ENCODE measurements at places on chromosomes 13 and 19.

DNA sequence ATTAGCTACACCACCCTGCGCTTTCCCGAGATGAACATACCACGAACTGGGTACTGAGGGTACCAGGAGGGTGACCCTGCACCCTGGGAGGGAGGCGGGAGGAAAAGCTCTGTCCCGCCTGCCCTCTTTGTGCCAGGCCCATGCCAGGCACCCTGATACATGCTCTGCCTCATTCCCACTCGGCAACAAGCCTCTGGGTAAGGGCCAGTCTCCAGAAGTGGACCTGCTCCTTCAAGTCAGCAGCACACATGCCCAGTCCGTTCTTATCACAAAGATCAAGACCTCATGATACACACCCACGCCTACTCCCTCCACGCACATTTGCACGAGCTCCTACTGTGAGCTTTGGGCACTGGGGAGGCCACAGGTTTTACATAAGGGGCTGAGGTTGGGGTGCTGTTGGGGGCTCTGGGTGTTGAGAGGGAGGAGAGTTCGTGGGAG lies 2.0 kb upstream of the FFAR1 start:
- no peak for DNase-seq

GRCh38 chr19:4449022-4449638 lies 8.5 kb downstream of the UBXN6 start:
- DNase-seq: no peak

- no peak for DNase-seq
These were observed 294.8 kb downstream of the TSHZ3 start for GRCh38 chr19:31054430-31054829.

DNA sequence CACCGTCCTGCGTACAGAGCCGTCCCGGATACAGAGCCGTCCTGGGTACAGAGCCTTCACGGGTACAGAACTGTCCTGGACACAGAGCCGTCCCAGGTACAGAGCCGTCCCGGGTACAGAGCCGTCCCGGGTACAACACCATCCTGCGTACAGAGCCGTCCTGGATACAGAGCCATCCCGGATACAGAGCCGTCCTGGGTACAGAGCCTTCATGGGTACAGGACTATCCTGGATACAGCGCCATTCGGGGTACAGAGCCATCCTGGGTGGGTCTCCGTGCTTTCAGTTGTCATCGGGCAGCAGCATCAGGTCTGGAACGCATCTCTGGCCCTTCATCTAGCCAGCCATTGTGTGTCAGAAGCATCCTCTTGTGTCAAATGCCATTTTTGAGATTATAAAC lies 222.3 kb upstream of the SOX1 start:
- no peak for DNase-seq

GRCh38 chr13:91311491-91311890 lies 36.0 kb upstream of the MIR17HG start:
- no peak for DNase-seq

DNA sequence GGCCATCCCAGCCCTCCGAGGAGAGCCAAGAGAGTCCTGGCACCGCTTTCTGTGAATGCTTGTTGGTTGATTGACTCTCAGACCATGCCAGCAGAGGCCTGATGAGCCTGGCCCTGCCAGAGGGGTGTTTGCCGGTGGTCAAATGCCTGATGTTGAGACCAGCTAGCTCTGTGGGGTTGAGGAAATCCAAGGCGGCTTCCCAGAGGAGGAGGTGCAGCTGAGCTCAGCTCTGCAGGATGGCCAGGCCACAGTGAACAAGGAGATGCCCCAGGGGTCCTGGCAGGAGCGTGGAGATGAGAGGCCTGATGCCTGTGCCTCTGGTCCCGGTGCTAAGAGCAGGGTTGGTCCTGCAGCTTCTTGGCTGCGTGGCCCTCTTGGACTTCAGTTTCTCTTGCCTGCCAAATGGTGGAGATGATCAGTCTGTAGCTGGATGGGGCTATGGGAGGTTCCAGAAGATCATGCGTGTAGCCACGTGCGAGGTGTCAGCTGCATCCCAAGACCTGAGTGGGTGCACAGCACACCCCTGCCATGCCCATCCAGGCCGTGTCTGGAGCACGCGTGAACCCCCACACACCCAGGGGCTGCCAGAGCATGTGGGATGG lies 16.8 kb downstream of the NFIC start:
- DNase-seq: no peak

GRCh38 chr13:114103801-114104654 lies 28.4 kb downstream of the RASA3 start:
- DNase-seq: no peak

GRCh38 chr13:25067064-25067463 lies 28.9 kb upstream of the PABPC3 start:
- no peak for DNase-seq

DNA sequence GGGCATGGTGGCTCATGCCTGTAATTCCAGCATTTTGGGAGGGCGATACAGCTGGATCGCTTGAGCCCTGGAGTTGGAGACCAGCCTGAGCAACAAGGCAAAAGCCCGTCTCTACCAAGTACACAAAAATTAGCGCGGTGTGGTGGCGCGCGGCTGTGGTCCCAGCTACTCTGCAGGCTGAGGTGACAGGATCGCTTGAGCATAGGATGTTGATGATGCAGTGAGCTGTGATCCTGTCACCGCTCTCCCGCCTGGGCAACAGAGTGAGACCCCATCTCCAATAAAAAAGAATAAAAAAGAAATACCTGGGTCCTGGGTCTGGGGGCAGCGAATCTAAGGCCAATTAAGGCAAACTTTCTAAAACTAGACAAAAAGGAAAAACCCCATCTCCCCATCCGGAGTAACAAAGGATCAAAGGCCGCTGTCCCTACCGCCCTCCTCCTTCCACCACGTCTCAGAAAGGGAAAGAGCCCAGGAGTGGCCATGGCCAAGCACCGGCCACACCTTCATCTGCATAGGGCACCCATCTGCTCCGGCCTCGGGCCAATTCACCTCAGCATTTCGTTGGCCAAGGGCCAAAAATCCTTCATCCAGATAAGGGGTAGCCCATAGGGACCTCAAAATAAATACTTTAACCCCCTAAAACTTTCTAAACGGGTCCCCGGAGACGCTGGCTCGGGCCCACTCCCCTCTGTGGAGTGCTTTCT lies 851 bp downstream of the ZNF320 start:
- no peak for DNase-seq

- DNase-seq: no peak
These were observed 94.2 kb downstream of the ZDHHC20 start for GRCh38 chr13:21364916-21365315.

- no peak for DNase-seq
These were observed 170.2 kb downstream of the DCLK1 start for GRCh38 chr13:35961002-35961401.

DNA sequence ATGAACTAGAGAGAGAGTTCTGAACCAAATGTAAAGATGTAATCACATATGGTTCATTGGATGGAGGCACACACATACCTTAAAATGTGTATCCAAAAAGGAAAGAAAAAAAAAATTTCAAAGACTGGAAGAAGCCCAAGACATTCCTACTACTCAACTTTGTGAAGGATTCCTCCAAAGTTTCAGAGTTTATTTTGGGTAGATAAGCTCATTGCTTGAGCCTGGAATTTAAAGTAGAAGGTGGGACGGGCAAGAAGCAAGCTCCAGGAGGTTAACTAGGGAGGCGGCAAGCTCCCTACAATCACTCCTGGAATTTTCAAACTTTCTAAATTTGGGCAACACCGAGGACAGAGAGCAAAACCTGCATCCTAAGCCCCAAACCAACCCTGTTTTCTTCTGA lies 1.9 kb downstream of the TSHZ3 start:
- no peak for DNase-seq

- no peak for DNase-seq
These were observed 14.9 kb downstream of the C13orf42 start for GRCh38 chr13:51096131-51096530.

DNA sequence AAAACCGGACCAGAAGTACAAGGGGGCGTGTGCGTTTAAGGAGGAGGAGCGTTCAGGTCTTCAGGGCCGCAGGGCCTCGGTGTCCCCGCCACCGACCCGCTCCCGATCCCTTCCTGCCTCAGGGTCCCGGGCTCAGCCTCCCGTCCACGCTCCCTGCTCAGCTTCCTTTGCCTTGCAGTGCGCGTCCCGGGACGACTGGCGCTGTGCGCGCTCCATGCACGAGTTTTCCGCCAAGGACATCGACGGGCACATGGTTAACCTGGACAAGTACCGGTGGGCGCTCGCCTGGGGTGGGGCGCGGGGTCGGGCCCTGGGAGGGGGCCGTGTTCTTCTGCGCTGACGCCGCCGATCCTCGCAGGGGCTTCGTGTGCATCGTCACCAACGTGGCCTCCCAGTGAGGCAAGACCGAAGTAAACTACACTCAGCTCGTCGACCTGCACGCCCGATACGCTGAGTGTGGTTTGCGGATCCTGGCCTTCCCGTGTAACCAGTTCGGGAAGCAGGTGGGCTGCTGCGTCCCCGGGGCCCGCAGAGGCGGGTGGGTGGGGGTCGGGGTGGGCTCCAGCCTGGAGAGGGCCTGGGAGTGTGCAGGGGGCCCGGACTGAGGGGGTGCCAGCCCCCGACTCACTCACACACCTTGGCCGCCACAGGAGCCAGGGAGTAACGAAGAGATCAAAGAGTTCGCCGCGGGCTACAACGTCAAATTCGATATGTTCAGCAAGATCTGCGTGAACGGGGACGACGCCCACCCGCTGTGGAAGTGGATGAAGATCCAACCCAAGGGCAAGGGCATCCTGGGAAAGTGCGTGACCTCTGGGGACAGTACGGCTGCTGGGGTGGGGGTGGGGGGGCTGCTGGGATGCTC lies 1.4 kb downstream of the GPX4 start:
- DNase-seq: no peak

- DNase-seq: no peak
These were observed 1.8 kb downstream of the ZFR2 start for GRCh38 chr19:3866910-3867638.

DNA sequence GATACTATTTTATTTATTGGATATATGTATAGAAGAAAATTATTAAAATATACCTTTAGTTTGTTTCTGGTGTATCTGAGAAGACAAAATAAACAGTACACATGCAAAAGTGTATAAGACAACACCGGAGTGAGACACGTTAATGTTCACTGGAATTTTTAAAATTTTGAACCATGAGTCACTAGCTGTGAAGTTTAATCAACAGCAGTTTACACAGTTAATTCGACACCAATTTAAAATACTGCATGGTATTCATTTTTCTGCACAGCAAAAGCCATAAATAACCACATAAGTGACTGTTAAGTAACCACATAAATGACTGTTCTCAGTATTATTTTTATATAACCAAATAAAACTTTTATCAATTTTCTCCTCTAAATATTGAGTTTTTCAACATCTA lies 418.7 kb upstream of the NBEA start:
- DNase-seq: no peak

DNA sequence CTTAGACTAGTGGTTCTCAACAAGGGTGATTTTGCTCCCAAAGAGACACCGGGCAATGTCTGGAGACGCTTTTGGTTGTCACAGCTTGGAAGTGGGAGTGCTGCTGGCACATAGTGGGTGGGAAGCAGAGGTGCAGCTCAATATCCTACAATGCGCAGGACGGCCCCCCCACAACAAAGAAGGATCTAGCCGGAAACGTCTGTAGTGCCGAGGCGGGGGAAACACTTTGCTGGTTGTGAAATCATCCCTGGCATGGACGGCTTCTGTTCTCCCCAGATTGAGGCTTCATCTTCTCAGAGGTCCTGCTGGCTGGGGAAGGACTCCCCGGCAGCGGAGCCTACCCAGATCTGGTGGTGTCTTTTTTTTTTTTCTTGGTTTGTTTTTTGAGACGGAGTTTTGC lies 13.4 kb upstream of the SYT5 start:
- DNase-seq: no peak

DNA sequence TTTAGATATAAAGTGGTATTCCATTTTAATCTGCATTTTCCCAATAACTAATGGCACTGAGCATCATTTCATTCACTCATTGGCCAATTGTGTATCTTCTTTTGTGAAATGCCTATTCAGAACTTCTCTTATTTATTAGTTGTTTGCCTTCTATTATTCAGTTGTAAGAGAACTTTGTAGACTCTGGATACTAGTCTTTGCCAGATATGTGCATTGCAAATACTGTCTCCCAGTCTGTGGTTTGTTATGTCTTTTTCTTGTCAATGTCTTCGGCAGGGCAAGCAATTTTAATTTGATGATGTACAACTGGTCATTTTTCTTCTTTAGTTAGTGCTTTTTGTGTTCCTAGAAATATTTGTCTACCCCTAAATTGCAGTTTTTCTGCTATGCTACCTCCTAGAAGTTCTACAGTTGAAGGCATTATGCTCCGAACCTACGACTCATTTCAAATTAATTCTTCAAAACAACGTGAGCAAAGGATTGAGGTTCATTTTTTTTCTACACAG lies 115.9 kb downstream of the TSHZ3 start:
- DNase-seq: no peak

- DNase-seq: no peak
These were observed 395.0 kb downstream of the PCDH9 start for GRCh38 chr13:66835040-66835628.

DNA sequence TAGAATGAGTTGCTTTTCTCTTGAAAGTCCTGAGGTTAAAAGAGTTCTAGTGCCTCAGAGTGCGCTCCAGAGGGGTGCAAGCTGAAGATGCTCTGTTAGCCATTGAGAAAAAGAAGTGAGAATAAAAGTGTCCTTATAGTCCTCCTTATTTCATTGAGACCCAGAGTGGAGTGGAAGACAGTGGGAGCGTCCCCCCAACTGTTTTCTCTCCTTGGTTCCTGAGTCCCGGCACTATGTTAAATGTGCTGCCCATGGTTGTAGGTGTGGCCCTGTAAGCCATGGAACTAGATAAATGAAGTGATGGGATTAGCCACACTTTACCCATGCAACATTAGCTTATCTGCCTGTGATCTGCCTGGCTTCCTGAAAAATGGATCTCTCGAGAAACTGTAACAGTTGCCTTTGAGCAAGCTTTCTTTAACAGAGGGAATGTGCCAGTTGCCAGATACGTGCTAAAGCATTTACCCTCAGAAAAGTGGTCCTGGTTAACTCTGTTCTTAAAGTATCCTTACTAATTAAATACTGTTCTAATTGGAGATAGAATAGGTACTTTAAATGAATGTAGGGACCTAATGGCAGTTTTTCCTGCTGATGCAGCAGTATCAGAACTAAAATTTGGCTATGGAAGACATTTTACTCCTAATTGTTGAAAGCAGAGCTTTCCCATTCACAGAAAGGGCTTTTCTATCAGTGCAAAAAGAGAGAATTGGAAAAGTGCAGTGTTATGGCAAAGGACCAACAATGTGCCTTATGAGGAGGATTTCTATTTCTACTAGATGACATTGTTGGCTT lies 21.4 kb upstream of the PSG9 start:
- no peak for DNase-seq

- no peak for DNase-seq
These were observed 25.0 kb downstream of the ERCC5 start for GRCh38 chr13:102870677-102871415.

DNA sequence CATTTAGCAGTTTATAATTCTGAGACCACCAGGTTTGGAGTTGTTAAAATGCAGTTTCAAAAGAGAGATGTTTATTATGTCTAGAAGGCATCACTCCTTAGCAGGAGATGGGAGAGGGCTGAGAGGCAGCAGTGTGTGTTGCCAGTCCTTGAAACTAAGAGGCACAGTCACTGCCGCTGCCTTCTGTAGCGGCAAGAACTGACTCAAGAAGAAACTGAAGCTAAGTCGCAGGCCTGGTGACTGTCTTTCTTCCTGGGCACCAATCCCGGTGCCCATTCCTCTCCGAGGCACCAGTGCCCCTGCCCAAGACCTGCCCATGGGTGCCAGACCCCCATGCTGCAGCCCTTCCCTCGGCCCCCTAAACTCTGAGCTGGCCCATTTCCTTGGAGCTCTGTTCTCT lies 20.1 kb downstream of the N4BP2L1 start:
- no peak for DNase-seq
